Progenitor cell of endocrine pancreas (in vitro differentiated cells): ENCODE measurements at places on chromosomes 7 and 10. TPM values are rescaled to one million over a fixed set of nuclear protein-coding genes. Genes with fewer than 3 reads are reported as not detected.

- no peaks in the 10 kb centered on the region for H3K36me3 ChIP-seq
- H3K27ac ChIP-seq: no peak overlapping the region
- no peak for DNase-seq
- H3K27me3 ChIP-seq: no peaks in the 10 kb centered on the region
- H3K4me3 ChIP-seq: no peak overlapping the region
These were observed 74.2 kb upstream of the ZPBP start for GRCh38 chr7:50166997-50167965.

DNA sequence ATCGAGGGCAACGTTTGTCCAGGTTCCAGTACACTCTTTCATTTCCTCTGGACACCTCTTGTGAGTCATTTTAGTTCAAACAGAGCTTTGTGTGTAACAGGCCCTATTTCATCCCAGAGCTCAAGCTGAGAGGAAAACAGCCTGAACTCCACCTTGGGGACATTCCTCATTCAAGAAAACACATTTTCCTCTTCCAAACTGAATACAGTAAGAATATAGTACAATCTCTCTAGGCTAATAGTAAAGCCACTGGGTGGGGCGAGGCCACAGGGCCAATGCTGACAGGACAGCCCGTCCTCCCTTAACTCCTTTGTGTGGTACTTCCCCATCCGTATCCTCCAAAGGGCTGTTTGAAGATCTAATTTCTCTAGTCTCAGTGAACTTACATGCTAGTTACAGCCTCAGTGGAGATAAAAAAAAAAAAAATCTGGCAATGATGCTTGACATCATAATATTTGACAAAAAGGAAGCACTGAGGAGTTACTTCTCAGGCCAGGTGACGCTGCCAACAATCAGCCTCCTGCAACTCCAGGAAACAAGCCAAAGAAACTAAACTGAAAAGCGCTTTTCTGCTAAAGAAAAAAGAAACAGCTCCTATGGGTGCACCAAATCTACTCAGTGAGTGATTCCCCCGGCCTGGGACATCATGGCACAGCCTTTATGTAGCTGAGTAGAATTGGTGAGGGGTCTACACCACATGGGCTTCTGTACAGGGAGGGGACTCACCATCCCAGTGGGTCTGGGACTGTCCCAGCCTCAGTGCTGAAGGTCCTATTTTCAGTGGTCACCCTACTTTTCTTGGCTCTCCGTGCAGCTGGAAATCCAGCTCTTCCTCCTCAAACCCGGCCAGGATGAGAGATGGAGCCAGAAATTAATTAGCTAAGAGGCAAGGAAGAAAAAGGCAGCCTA is 238.2 kb upstream of the NEBL start:
- H3K4me1 ChIP-seq: peaks cover 12% of the 10 kb centered on the region
- H3K27ac ChIP-seq: peak overlapping the region; percentile 19
- H3K27me3 ChIP-seq: no peaks in the 10 kb centered on the region
- no peaks in the 10 kb centered on the region for H3K36me3 ChIP-seq
- no peak overlapping the region for H3K4me3 ChIP-seq

- peaks cover 13% of the 10 kb centered on the region for H3K4me1 ChIP-seq
- no peak overlapping the region for H3K4me3 ChIP-seq
- peaks cover 4% of the 10 kb centered on the region for H3K36me3 ChIP-seq
- H3K27me3 ChIP-seq: no peaks in the 10 kb centered on the region
- no peak for DNase-seq
These were observed 43.8 kb downstream of the ENO4 start for GRCh38 chr10:116892907-116893685.

DNA sequence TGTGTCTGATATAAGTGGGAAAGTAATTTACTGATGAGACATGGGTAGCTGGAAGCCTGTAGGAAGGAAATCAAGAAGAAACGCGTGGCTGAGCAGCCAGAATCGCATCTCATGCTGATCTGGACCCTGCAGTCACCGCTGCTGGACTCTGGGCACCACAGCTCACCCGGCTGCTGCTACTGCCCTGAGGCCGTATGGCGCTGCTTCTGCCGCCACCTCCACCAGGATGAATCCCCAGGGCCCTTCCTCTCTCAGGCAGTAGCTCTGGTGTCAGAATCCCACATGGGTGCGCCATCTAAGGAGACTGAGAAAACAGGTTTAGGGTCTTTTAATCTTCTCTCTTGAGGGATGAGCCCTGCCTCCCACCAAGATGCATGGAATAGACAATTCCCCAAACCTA is 70.3 kb upstream of the AGK start:
- no peak for DNase-seq
- peaks cover 4% of the 10 kb centered on the region for H3K4me1 ChIP-seq
- no peaks in the 10 kb centered on the region for H3K36me3 ChIP-seq

DNA sequence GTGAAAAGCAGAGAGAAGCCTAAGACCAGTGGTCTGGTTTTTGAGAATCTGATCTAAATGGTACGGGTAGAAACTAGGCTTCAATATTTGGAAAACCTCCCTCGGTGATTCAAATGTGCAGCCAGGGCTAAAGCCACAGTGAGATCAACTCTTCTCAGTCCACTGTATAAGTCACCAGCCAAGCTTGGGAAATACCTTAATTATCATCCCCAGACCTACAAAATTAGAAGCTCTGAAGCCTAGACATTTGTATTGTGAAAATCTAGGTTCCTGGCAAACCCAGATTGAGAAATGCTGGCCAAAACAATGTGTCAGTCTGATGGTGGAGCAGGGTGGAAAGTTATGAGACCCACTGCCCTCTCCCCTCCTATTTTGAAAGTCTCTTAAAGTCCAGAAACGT is 131.7 kb downstream of the DGKI start:
- H3K27ac ChIP-seq: no peak overlapping the region
- no peak for DNase-seq
- H3K4me3 ChIP-seq: no peak overlapping the region
- H3K27me3 ChIP-seq: peaks cover 57% of the 10 kb centered on the region
- H3K36me3 ChIP-seq: no peaks in the 10 kb centered on the region

DNA sequence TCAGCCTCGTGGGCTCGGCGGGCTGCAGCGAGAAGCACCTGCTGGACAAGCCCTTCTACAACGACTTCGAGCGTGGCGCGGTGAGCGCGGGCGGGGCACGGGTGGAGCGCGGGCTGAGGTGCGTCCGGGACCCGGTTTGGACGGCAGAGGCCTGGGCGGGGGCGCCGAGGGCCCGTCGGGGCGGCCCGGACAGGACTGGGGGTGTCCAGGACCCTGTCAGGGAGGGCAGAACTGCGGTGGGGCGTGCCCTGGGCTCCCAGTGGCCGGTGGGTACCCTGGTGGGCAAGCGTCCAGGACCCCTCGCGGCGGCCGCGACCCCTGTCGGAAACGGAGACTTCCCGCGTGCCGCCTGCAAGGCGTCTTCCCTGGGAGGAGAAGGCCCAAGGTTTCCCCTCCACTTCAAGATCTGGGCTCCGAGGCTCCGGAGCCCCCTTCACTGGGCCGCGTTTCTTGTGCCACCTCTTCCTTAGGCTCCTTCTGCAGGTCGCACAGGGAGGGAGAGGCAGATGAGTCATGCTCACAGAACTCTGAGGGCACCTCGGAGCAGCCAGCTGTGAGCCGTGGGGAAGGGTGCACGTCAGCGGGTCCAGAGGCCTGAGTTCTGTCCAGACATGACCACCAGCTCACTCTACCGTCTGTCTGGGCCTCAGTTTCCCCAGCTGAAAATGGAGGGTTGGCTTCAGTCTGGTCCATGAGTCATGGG is 485 bp downstream of the ALOX5 start:
- no peaks in the 10 kb centered on the region for H3K36me3 ChIP-seq
- no peak for DNase-seq
- no peak overlapping the region for H3K27ac ChIP-seq
- H3K27me3 ChIP-seq: peaks cover 73% of the 10 kb centered on the region
- H3K4me3 ChIP-seq: peak overlapping the region; percentile 52

GRCh38 chr7:42138691-42139090 is 98.3 kb downstream of the GLI3 start:
- peaks cover 56% of the 10 kb centered on the region for H3K27me3 ChIP-seq
- no peaks in the 10 kb centered on the region for H3K4me1 ChIP-seq
- no peak overlapping the region for H3K27ac ChIP-seq
- no peak overlapping the region for H3K4me3 ChIP-seq

DNA sequence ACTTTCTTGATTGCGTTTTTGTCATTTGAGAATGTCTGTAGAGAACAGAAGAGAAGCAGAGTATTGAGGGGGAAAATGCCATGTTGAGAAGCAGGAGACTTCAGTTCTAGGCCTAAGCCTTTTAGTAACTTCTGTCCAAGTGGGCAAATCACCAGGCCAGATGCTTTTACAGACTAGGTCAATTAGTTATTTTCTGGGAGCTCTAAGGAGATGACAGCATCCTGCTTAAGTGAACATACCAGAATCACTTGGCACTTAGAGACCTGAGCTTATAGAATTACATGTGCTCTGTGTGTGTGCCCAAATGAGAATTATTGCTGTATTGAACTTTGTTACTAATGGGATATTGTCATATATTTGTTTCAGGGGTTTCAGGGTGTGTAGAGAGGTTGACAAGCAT is 24.0 kb downstream of the AGK start:
- H3K4me3 ChIP-seq: no peak overlapping the region
- DNase-seq: no peak
- no peak overlapping the region for H3K27ac ChIP-seq
- H3K27me3 ChIP-seq: no peaks in the 10 kb centered on the region

DNA sequence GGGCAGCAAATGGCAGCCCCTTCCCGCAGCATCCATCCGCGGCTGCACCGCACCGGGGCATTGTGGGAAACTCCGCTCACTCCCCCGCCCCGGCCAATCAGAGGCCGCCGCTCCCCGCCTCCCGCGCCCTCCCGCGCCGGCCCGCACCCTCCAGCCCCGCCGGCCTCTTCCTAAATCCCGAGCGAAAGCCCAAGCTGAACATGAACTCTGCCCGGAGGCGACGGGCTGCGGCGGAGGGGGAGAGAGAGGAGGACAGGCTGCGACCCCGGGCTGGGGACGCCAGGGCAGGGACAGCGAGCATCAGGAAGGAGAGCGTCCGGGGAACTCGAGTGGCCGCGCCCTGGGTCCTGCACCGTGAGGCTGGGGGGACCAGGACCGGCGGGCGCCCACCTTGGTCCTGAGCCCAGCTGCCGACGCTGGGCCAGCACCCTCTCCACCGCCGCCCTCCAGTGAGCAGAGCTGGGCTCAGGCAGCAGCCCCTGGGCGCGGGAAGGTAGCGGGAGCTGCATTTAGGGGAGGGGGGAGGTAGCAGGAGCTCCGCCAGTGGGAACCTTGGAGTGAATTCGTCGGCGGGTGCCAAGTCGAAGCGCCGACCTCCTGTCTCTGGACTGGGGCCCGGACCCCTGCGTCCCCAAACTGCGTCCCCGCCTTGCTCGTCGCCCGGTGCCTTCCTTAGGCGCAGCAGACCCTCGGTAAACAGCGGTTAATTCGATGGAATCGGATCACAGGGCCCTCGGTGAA is at the start of gene DGKI:
Gene DGKI (minus strand): TSS at position 148 of the 741 bp plus-strand sequence.
- peak; percentile 26 for DNase-seq
- H3K4me1 ChIP-seq: peaks cover 2% of the 10 kb centered on the region
- peak within 1 kb of the TSS; percentile 65 for H3K4me3 ChIP-seq
- H3K27ac ChIP-seq: no peak within 1 kb of the TSS
- no peaks in the 10 kb centered on the region for H3K36me3 ChIP-seq
- H3K27me3 ChIP-seq: peaks cover 72% of the 10 kb centered on the region

Gene ICA1
- 48.8 and 61.7 TPM in 2 replicates for total RNA-seq

Gene CFAP69
- total RNA-seq: 12.0 and 12.4 TPM in 2 replicates

Gene ARHGAP21
- total RNA-seq: 88.0 and 98.2 TPM in 2 replicates

Gene MALRD1
- total RNA-seq: 1.2 and 1.5 TPM in 2 replicates

Gene LRRC18
- total RNA-seq: not detected in 2 replicates

Gene EDRF1
- total RNA-seq: 47.4 and 48.2 TPM in 2 replicates

Gene BMPER
- 0.36 and 0.69 TPM in 2 replicates for total RNA-seq
